NCI-H460 (cell line): ENCODE measurements at places on chromosomes 6 and 20. TPM values are rescaled to one million over a fixed set of nuclear protein-coding genes. Genes with fewer than 3 reads are reported as not detected.

The SLC25A27 gene
- 8.8 and 22.6 TPM in 2 replicates for total RNA-seq

The FUT9 gene
- 0.03 and 0.05 TPM in 2 replicates for total RNA-seq

DNA sequence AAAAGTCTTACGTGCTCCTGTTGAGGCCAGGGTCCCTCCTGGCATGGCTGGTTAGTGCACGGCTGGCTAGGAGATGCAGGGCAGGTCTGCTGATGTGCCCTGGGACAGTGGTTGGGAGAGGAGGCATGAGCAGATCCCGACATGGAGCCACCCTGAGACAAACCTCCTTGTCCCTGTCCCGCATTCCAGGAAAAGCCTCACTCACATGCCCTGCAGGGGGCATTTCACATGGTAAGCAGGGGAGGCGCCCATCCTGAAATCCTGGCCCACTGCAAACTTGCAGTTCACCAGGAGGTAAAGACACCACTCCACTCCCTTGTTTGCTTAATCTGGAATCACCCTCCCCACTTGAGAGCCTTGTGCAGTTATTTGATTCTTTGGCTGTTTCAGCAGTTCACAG lies 116.7 kb upstream of the SLC24A3 start:
- no peak for DNase-seq

DNA sequence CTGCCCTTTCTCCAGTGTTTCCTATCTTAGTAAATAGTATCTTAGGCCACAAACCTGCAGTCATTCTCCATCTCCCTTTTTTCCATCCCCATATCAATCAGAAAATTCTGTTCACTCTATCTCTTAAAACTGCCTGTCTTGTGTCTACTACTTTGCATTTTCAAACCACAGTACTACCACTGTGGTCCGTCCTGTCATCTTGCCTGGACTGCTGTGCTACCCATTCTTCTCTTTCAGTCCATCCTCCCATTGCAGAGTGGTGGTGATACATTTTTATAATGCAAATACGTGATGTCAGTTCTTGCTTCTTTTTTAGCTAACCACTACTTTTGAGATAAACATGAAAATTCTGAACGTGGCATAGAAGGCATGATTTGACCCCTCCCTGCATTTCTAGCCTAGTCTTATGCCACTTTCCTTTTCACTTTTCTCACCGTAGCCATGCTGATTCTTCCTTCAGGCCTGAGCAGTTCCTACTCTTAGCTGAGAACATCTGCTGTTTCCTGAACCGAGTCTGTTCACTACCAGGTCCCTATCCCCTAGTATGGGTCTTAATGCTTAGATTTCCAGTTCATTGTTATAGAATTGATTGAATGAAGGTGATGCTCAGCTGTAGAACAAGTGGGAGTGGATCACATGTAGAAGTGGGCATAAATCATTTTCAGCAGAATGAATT lies 13.8 kb downstream of the TBPL1 start:
- no peak for DNase-seq

DNA sequence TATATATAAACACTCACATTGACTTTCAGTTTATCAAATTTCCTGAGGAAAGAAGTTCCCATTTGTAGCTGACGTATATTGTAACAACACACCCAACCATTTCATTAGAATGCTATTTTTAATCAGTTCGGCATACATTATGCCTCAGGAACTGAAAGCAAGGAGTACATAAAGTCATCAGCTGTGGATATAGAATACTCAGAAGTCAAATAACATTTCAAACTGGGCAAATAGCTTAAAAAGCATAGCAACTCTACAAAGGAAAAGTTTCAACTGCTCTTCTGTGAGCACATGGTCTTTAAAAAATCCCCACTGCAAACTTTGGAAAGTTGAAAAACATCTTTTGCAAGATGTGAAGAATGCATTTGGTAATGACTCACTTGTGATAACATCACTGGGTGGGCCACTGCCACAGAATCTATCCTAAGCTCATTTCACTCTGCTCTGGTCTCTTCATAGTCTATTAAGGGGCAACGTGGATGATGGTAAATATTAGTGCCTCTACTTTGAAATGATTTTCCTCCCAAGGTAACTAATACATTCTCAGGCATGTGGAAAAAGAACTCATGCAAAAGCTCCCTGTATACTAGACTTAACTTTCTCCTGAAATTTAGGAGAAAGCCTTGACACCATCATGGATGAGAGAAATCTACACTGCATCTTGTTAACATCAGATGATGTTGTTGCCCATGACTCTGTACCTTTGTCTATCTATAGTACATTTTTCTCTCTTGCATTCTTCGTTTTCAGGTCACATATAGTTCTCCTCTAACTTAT lies 49.2 kb downstream of the FYN start:
- DNase-seq = no peak

- no peak for DNase-seq
Measured at GRCh38 chr20:12554426-12554825, 454.3 kb upstream of the SPTLC3 start.
